KBM-7 (cell line): ENCODE measurements at places on chromosomes 1 and 21.

GRCh38 chr1:185087746-185088145 is 42.4 kb downstream of the RNF2 start:
- DNase-seq = no peak

DNA sequence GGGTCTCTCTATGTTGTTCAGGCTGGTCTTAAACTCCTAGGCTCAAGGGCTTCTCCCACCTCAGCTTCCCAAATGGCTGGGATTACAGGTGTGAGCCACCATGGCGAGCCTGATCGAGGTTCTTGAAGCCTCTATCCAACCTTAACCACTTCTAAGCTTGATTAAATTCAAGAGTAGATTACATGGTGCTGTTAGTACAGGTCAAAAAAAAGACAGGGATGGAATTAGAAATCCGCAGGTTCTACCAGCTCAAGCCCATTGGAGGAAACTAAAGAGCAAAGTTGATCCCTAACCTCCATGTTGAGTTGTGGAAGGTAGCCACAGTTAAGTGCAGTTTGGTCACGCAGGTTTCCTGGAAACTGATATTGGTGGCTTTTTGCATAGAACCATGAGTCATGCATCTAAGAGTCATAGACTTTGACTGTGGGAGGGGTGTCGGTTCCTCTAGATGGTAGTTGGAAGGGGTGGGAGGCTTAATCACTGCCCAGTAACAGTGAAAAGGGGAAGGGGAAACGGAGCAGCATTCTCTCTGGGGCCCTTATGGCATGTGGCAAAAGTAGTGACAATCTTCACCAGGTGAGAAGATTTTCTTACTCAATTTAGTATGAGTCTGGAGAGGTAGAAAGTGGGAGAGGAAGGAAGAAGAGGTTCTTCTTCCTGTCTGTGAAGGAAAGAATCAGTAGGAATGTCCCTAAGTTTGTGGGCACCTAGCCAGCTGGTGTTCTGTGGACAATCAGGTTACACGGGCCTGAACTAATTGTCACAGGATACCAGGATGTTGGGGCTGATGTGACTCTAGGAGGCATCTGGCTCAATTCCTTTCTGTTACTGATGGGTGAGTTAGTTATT is 7.0 kb downstream of the CD53 start:
- DNase-seq = peak; percentile 91

DNA sequence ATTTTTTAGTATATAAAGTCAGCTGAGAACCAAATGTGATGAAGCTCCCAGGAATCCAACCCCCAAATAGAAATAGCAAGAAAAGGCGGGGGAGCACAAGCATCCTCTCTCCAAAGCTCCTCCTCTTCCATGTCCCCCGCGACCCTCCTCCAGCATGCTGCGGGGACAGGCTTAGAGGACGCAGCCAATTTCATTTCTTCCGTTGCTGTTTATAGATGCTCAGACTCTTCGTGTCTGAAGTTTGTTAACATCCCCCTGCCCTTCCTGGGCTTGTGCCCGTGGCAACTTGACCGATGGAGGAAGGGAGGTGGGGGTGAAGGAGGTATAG is 754 bp upstream of the NPPA start:
- DNase-seq = no peak

DNA sequence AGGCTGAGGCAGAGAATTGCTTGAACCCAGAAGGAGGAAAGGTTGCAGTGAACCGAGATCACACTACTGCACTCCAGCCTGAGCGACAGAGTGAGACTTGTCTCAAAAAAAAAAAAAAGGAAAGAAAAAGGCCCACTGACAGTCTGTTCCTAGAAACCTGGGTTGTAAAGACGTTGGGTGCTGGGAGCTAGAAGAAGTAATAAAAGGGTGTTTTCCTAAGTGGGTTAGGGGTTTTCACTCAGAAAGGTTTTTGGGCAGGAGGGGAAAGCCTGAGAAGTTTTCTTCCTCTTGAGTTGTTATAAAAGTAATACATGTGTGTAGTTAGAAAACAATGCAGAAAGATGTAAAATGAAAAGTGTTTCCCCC is 25.4 kb downstream of the CELA3A start:
- DNase-seq = no peak

DNA sequence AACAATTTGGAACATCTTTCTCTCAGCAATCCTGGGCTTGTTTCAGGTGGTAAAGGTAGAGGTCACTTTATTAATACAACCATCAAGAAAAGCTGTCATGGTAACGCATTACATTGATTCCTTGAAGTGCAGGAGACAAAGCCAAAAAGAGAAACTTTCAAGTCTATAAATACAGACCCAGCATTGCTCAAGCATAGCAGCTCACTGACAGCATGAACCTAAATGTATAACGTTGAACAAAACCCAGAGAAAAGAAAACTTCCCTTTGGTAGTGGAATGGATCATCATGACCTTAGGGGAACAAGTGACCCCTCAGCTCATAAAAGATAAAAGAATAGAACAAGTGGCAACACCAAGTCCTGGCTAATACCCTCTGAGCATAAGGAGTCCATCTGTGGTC is 332.2 kb downstream of the NTNG1 start:
- no peak for DNase-seq
